ENCODE measurements at places on chromosomes 1 and 21.

GRCh38 chr21:45972353-45972715 lies 9.2 kb upstream of the COL6A1 start:
- H3K27me3 ChIP-seq: peaks cover 33% of the 10 kb centered on the region
- no peak overlapping the region for H3K27ac ChIP-seq
- peaks cover 28% of the 10 kb centered on the region for H3K4me1 ChIP-seq
- no peak overlapping the region for H3K4me3 ChIP-seq

DNA sequence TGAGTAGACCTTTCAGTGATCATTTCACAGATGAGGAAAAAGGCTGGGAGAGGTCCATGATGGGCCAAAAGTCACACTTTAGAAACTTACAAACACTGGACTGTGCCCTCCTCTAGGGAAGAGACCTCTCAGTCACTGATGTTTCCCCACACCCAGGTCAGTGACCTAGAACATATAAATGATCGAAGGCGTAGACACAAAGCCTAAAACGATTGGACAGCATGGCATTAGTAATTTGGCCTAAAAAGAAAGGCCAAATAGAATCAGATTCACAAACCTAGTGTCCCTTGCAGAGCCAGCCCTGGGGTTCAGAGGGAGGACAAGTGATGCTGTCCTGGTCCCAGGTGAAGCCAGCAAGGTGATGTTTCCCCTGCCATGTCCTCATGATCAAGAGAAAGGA lies 27.7 kb downstream of the TRABD2B start:
- no peaks in the 10 kb centered on the region for H3K27me3 ChIP-seq
- H3K4me1 ChIP-seq: no peaks in the 10 kb centered on the region
- no peak for DNase-seq
- H3K4me3 ChIP-seq: no peak overlapping the region

GRCh38 chr1:247680171-247680570 lies 632 bp upstream of the OR13G1 start:
- H3K27ac ChIP-seq: no peak overlapping the region
- H3K4me3 ChIP-seq: no peak overlapping the region
- H3K27me3 ChIP-seq: no peaks in the 10 kb centered on the region
- no peaks in the 10 kb centered on the region for H3K36me3 ChIP-seq
- H3K4me1 ChIP-seq: no peaks in the 10 kb centered on the region

GRCh38 chr1:172239901-172240300 lies 180.6 kb upstream of the C1orf105 start:
- no peak overlapping the region for H3K4me3 ChIP-seq
- H3K4me1 ChIP-seq: no peaks in the 10 kb centered on the region
- no peak overlapping the region for H3K27ac ChIP-seq
- H3K27me3 ChIP-seq: no peaks in the 10 kb centered on the region
- no peak for DNase-seq

DNA sequence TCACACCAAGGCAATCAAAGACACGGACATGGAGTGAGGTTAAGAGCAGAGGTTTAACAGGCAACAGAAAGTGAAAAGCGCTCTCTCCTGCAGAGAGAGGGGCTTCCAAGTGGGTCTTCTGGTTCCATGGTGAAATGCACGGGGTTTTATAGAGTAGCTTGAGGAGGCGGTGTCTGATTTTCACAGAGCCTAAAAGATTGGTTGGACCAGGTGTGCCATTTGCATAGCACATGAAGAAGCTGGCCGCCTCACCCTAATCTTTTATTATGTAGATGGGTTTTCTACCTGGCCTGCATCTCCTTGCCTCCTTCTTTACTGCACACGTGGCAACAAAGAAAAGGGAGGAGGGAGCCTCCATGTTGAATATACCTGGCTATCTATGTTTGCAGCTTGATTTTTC lies 197.3 kb downstream of the RYR2 start:
- H3K36me3 ChIP-seq: no peaks in the 10 kb centered on the region
- H3K27me3 ChIP-seq: no peaks in the 10 kb centered on the region
- no peaks in the 10 kb centered on the region for H3K4me1 ChIP-seq
- no peak overlapping the region for H3K27ac ChIP-seq

GRCh38 chr1:24045771-24046170 lies 65.6 kb upstream of the SRSF10 start:
- DNase-seq: no peak
- no peaks in the 10 kb centered on the region for H3K36me3 ChIP-seq
- no peaks in the 10 kb centered on the region for H3K27me3 ChIP-seq
- no peak overlapping the region for H3K27ac ChIP-seq
- H3K4me3 ChIP-seq: no peak overlapping the region

DNA sequence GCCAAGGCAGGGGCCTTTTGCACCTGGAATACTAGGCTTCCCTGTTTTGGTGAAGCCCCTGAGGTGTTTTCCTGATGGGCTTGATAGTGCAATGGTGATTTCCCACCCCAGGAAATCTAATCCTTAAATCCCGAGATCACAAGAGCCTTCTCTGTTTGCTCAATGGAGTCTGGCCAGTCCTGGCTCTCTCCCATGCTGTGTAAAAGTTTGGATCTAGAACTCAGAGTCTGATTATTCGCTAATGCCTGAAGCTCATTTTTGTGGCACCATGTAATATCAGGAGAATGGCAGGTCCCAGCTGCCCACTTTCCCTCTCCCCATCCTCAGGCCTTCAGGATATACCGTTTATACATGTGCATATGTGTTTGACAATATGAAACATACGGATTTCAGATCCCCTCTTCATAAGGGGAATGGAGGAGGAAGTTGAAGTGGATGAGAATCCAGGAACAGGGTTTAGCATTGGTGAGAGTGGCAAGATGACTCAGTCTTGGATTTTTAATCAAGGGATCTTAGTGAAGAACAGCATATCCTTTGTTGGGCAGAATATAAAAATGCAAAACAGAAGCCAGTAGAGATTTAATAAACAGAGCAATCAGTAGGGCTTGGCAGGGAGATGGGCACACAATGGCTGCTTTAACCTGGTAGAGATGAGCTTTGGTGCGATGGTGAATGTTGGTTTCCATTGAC lies 62.1 kb downstream of the CLIC6 start:
- no peak for DNase-seq
- H3K27me3 ChIP-seq: no peaks in the 10 kb centered on the region
- H3K4me3 ChIP-seq: no peak overlapping the region
- no peaks in the 10 kb centered on the region for H3K36me3 ChIP-seq
- H3K27ac ChIP-seq: no peak overlapping the region

- no peaks in the 10 kb centered on the region for H3K36me3 ChIP-seq
- peak within 1 kb of the TSS; percentile 95 for H3K27ac ChIP-seq
- peak; percentile 58 for DNase-seq
Observed at GRCh38 chr1:12166834-12167492, at the start of gene TNFRSF1B. Gene TNFRSF1B, plus strand, starts transcription at chr1:12166991. Its CDS starts 101 bp downstream, at chr1:12167092.

GRCh38 chr1:166590161-166590560 lies 249.1 kb upstream of the POGK start:
- no peak for DNase-seq
- no peaks in the 10 kb centered on the region for H3K36me3 ChIP-seq
- no peaks in the 10 kb centered on the region for H3K4me1 ChIP-seq
- no peak overlapping the region for H3K27ac ChIP-seq
- no peaks in the 10 kb centered on the region for H3K27me3 ChIP-seq
- H3K4me3 ChIP-seq: no peak overlapping the region

DNA sequence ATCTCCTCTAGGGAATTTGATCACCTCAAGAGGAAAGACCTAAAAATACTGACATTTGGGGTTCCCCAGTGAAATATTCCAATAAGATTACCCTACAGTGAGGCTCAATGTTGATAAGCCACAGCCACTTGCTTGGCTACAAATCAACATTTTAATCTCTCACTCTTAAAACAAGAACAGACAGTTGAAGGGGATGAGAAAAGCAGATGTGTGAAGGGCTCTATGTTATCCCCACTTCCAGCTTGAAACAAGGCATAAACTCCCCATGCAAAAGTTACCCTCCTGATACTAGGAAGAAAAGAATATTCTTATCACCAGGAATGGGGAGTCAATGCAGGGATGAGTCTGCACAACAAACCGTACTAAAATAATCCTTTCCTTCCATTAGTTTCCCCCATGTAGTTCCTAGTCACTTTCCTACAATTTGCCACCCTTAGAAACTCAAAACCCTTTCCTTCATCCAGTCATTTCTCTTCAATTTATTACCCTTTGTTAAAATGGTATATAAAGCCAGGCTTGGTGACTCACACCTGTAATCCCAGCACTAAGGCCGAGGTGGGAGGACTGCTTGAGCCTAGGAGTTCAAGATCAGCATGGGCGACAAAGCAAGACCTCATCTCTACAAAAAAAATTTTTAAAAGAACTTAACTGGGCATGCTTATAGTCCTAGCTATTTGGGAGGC lies 29.5 kb downstream of the LPGAT1 start:
- H3K4me3 ChIP-seq: no peak overlapping the region
- no peaks in the 10 kb centered on the region for H3K27me3 ChIP-seq
- no peaks in the 10 kb centered on the region for H3K36me3 ChIP-seq
- H3K4me1 ChIP-seq: no peaks in the 10 kb centered on the region
- no peak for DNase-seq
- no peak overlapping the region for H3K27ac ChIP-seq

DNA sequence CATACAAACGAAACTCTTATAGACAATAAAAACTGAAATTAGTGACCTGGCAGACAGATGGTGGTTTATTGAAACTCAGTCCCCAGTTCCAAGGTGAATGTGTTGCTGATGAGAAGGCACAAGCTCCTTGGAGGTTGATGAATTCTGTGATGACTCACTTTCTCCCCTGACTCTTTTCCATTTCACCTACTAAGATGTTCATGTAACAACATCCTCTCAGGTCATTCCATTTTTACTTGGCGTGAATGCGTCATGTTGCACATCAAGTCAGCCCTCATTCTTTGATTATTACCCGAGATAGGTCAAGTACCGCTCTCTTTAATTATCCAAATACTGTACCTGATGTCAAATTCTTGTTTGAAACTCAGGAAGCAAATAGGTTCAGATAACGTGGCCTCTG lies 10.1 kb upstream of the IL10RB start:
- peaks cover 58% of the 10 kb centered on the region for H3K36me3 ChIP-seq
- H3K27me3 ChIP-seq: no peaks in the 10 kb centered on the region
- DNase-seq: no peak
- H3K4me3 ChIP-seq: no peak overlapping the region
- H3K4me1 ChIP-seq: peaks cover 14% of the 10 kb centered on the region

DNA sequence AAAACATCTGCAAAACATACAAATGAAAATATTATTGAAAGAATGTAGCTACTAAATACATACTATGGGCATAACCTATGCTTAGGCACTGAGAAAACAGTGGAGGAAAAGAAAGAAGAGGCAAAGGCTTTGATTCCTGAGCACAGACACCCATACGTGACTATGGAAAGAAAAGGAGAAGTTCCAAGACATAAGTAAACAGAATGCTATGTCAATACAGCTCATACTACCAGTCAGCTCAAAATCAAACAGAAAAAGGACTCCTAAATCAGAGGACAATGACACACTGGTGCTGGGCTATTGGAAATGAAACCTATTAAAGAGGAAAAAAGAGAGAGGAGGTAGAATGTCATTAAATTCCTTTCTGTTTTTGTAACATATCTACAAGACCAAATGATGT lies 225.4 kb downstream of the SMYD3 start:
- no peak overlapping the region for H3K4me3 ChIP-seq
- no peak for DNase-seq
- H3K4me1 ChIP-seq: no peaks in the 10 kb centered on the region
- H3K36me3 ChIP-seq: no peaks in the 10 kb centered on the region
- no peak overlapping the region for H3K27ac ChIP-seq

DNA sequence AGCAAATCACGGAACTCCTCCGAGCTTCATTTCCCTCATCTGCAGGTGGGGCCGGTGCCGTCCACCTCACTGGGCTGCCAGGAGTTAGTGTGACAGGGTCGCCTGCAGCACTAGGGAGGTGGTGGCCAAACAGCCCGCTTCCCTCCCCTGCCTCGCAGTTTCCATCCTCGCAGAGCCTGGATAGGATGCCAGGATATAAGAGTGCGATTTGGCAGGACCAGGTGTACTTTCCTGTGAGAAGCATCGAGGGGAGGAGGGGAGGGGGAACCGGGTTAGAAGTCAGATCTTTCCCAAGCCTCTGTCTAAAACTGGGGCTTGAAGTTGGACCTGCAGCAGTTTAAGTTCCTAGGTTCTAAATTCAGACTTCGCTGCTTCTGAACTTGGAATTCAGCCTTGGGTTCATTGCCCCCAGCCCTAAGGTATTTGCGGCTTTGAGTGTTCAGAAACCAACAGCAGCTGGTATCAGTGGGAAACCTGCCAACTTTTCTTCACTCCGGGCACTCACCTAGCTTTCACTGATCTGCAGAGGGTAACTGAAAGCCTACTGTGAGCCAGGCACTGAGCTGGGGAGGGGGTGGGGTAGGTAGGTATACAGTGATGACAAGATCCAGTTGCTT lies 1.7 kb upstream of the JUN start:
- H3K4me1 ChIP-seq: peaks cover 19% of the 10 kb centered on the region
- H3K36me3 ChIP-seq: no peaks in the 10 kb centered on the region
- DNase-seq: peak; percentile 43
- H3K4me3 ChIP-seq: peak overlapping the region; percentile 92
- no peaks in the 10 kb centered on the region for H3K27me3 ChIP-seq

DNA sequence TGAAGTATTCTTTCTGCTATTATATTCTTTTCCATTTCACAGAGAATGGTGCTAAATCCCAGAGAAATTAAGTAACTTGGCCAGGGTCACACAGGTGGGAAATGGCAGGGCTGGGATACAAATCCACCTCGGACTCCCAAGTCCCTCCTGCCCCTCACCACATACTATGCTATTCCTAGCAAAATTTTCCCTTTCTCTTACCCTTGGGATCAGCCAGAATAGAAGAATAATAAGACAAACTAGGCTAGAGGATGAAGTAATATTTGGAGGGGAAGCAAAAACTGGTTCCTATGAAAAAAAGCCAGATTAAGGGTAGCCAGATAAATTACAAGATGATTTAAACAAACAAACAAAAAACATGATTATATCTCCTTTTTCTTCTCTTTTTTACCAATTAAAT lies 62.5 kb downstream of the TGFB2 start:
- H3K27me3 ChIP-seq: no peaks in the 10 kb centered on the region
- no peaks in the 10 kb centered on the region for H3K4me1 ChIP-seq
- H3K36me3 ChIP-seq: no peaks in the 10 kb centered on the region

DNA sequence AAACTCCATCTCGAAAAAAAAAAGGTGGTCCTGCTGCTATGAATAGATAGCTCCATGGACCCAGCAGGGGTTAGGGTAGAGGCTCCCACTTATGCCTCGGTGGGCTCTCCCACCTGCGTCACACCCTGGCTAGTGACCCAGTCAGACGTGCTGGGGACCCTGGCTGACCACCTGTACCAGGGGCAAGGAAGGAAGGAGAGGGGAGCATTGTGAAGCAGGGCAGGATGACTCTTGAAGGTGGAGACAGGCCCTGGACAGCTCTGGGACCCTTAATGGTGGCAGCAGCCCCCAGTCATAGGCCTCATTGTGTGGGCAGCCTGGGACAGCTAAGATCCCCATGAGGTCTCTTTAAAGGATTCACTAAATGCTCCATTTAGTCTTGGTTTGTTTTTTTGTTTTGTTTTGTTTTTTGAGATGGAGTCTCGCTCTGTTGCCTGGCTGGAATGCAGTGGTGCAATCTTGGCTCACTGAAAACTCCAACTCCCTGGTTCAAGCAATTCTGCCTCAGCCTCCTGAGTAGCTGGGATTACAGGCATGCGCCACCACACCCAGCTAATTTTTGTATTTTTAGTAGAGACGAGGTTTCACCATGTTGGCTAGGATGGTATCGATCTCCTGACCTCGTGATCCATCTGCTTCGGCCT lies 10.4 kb upstream of the SNAPIN start:
- peaks cover 28% of the 10 kb centered on the region for H3K36me3 ChIP-seq
- no peak for DNase-seq
- no peak overlapping the region for H3K27ac ChIP-seq
- H3K27me3 ChIP-seq: no peaks in the 10 kb centered on the region

GRCh38 chr21:38600106-38600505 lies 101.8 kb upstream of the ERG start:
- DNase-seq: no peak
- H3K4me1 ChIP-seq: no peaks in the 10 kb centered on the region
- H3K36me3 ChIP-seq: no peaks in the 10 kb centered on the region
- no peak overlapping the region for H3K27ac ChIP-seq
- no peak overlapping the region for H3K4me3 ChIP-seq

- DNase-seq: no peak
- H3K36me3 ChIP-seq: no peaks in the 10 kb centered on the region
- no peaks in the 10 kb centered on the region for H3K4me1 ChIP-seq
- no peak overlapping the region for H3K27ac ChIP-seq
Observed at GRCh38 chr1:167776616-167777268, 55.0 kb downstream of the MPZL1 start.
